ENCODE measurements at places on chromosomes 5 and 9. TPM values are rescaled to one million over a fixed set of nuclear protein-coding genes. Genes with fewer than 3 reads are reported as not detected.

GARIN3 gene
- not detected for total RNA-seq

RNF208 gene
- 4.4 TPM for total RNA-seq

NTNG2 gene
- total RNA-seq = 3.2 TPM

DNA sequence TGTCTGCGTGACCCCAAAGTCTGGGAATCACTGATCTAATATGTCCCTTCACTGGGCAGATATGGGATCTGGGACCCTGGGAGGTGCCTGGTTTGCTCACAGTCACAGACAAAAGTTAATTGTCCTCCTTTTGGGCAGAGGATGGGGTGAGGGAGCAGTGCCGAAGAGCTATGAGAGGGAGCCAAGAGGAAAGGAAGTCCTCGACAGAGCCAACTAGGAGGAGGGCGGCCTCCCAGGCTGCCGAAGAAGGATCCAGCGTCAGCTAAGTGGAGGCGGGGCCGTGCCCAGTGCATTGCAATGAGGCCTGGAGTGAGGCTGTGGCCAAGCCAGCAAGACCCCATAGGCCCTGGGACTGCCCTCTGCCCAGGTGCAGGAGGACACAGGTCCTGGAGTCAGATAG, 11.4 kb downstream of the AIF1L start:
- no peak for DNase-seq

DNA sequence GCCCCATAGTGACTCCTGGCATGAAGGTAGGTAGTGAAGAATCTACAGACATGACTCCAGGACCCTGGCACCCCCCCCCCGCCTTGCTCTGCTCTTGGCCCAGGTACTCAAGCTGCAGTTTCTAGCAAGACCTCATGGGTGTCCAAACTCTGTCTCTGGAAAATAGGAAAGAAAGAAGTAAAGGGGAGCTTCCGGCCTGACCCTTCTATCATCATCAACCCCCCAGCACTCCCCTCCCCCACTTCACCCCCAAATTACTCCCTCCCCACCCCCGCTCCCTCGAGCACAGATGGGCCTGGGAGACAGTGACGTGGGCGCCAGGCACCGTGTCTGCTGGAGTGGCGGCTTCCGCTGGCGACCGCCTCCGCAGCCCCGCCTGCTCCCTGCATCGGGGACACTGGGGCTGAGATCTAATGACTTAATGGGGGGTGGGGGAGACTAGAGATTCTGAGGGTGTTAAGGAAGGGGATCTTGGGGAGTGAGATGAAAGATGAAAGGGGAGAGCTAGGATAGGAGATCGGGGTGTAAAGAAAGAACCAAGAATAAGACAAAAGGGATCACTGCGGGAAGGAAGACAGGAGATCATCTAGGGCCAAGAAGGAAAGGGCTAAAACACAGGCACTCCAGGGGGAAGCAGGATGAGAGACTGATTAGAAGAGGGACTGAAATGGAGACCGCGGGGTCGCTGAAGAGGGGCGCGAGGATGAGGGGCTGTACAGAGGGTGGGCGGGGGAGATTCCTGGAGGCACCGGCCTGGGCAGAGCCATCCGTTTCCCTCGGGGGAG, 1.1 kb upstream of the DNAJB5 start:
- no peak for DNase-seq

Data from OCI-LY7 (cell line).